ENCODE measurements at places on chromosomes 4 and X.

- DNase-seq: no peak
Observed at GRCh38 chr4:74159143-74159709, 1.3 kb downstream of the MTHFD2L start.

DNA sequence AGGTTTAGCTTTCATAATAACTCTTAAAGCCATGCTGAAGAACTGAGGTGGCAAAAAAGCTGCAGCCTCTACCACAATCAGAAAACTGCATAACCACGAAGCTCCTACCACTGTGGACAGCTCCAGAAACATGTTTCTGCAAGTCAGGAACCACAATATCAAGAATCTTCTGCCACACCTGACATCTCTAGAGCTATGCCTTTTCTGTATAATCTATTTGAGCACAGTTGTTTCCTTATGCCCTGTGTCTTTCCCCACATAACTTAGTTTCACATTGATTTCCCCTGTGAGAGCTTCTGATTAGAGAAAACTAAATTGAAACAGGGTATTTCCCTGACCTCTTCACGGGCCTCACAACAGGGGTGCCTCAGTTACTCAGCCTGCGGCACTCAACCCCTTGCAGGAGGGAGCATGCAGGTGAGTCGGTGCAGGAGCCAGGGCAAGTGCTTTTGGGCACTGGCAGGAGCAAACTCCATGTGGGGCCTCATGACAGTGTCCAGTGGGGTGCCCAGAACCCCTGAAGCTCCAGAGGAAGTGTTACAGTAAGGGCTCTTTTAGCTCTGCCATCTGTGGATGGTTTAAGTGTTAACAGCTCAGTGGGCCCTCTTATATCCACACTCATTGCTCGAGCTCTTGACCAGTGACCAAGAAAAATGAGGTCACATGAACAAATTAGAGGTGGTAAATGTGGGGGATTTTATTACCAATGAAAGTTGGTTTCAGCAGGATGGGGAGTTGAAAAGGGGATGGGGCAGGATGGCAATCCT, 132.8 kb upstream of the BMP3 start:
- no peak for DNase-seq

DNA sequence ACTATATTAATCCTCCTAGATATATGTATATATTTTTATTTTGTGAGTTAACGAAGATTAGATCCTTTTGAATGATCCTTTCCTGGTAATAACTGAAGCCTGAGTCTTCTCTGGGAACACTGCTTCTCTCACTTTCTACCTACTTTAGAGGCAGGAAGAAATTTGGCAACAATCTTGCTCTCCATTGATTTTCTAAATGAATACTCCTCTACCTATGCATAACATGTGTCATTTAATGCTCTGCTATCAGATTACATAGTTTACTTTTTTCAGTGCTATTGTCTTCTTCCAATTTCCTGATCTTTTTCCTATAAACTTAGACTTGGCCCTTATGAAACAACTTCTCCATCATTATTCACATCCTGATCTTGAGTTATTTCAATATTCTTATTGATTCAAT, 60.4 kb upstream of the PDHA2 start:
- no peak for DNase-seq

DNA sequence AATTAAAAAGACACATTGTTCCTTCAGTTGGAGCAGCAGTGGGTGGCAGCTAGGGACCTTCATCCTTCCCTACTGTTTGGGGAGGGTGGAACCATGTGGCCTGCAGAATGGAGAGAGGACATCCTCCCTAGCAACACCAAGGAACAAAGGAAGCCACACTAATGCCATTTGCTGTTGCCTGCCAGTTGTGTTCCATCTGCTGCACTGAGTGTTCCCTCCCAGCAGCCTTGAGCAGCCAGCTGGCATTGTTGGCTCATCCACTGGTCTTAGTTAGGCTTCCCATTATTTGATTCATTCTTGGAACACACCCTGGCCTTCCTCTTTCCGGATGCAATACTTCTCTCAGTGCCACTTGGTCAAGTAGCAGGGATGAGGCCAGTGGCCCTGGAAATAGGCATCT, 25.0 kb upstream of the HMGB3 start:
- DNase-seq: no peak

DNA sequence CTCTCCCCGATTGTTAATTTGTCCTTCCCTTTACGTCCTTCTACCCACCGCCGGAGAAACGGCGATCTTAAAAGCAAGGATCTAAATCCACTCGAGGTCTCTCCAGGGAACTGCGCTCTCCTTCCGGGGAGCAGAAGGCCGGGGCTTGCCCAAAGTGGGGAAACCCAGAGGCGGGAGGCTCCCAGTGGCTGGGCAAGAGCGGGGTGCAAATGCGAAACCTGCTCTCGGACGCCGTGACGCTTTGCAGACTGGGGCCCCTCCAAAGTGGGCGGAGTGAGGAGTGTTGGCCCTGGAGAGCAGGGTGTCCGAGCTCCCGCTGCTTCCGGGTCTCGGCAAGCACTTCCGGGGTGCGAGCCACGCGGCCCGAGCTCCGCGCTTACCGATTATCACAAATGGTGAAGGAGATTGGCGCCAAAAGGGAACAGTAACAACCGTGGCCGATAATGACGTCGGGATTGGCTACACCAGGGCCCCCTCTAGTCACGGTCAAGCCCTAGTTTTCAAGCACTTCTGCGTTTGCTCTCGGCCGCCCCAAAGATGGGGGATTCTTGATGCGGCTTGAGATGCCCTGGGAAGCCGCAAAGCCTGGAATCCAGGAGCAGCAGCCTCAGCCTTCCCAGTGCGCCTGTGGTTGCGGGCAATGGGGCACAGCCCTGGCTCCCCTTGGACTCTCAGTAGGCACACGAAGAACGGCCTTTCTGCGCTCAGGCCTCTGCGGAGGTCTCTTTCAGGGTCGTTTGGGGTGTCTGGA, 29.0 kb downstream of the HAND2 start:
- DNase-seq: no peak

- DNase-seq: no peak
Observed at GRCh38 chr4:73257651-73258435, 755 bp downstream of the ANKRD17 start.

DNA sequence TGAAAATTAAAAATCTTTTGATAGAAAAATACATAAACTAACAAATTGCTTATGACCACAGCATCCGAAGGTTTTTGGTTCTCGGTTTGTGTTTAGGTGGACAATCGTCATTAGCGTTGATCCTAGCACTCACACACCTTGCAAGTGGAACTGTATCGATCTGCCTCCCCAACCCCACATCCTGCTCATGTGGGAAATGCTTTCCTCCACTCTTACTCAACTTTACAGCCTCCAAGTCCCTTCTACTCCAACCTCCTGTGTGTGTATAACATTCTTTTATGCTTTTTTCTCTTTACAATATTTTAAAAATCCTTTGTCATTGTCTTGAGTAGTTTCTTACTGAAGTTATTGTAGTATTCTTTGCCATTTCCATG, 15.6 kb upstream of the TMEM131L start:
- no peak for DNase-seq

- DNase-seq: no peak
Observed at GRCh38 chrX:38363046-38363445, 10.6 kb downstream of the OTC start.

DNA sequence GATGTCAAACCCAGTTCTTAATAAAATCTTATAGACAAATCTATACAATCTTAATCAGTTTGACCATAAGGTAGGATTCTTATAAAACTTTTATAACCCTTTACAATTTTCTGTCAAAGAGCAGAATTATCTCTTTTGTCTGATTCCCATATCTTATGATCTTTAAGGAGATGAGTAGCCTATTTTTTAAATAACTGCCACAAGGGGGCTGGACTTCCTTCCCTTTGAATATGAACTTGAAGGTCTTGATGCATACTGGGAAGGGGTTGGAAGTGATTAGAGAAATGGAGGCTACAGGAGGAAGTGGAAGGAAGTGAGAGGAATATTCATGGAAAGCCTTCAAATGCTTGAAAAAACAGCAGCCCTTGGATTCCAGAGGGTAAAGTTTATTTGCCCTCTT, 111.1 kb downstream of the APOOL start:
- no peak for DNase-seq

- DNase-seq: no peak
Observed at GRCh38 chr4:168859100-168859499, 151.0 kb downstream of the CBR4 start.

GRCh38 chr4:67035501-67035900, 509.8 kb downstream of the CENPC start:
- no peak for DNase-seq

- no peak for DNase-seq
Observed at GRCh38 chr4:73918058-73918457, 48.9 kb downstream of the CXCL1 start.

GRCh38 chrX:20265221-20265725, 1.4 kb downstream of the RPS6KA3 start:
- no peak for DNase-seq

DNA sequence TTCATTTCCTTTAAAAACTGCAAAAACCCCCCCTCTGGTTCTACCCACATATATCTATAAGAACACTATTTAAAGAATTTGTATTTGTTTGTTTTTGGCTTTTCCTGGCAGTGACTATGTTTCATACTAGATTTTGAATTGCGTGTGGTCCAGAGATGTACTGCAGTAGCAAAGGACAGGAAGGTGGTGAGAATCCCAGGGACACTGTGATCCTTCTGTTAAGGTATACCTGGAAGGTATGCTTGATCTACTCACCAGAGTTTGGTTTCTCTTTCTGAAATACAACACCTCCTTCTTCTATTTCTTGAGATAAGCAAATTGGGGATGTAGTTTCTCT, 129.6 kb upstream of the RASGEF1B start:
- DNase-seq: no peak

DNA sequence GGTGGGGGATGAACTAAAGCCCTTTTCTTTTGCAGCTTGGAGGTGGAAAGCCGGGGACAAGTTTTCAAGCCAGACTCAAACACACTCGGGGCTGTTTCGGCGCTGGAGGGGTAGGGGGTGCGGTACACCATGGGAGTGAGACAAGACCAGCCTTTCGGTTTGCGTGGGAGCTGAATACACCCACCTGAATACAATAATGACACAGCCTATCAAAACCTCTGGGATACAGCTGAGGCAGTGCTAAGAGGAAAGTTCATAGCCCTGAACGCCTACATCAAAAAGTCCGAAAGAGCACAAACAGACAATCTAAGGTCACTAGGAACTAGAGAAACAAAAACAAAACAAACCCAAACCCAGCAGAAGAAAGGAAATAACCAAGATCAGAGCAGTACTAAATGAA, 163.3 kb downstream of the ATRX start:
- no peak for DNase-seq

DNA sequence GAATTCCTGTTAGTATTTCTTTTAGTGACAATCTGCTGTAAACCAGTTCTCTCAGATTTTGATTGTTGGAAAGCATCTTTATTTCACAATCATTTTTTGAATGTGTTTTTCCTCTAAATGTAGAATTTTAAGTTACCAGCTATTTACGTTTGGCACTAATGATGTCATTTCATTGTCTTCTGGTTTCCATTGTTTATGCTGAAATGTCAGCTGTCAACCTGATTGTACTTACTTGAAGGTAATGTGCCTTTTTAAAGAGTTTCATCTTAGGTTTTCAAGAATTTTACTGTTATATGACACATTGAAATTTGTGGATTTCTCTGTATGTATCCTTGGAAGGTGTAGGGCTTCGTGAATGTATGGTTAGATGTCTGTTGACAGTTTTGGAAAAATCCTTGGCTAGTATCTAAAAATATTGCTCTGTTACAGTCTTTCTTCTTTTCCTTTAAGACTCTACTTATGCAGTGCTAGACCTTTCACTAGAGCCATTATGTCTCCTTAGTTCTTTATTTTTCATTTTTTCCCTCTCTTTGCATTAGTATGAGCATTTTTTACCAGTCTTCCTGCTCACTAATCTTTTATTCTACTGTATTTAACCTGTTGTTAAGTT, 30.4 kb downstream of the SMAD1 start:
- no peak for DNase-seq

GRCh38 chrX:67892401-67892800, 348.6 kb downstream of the AR start:
- DNase-seq: no peak

DNA sequence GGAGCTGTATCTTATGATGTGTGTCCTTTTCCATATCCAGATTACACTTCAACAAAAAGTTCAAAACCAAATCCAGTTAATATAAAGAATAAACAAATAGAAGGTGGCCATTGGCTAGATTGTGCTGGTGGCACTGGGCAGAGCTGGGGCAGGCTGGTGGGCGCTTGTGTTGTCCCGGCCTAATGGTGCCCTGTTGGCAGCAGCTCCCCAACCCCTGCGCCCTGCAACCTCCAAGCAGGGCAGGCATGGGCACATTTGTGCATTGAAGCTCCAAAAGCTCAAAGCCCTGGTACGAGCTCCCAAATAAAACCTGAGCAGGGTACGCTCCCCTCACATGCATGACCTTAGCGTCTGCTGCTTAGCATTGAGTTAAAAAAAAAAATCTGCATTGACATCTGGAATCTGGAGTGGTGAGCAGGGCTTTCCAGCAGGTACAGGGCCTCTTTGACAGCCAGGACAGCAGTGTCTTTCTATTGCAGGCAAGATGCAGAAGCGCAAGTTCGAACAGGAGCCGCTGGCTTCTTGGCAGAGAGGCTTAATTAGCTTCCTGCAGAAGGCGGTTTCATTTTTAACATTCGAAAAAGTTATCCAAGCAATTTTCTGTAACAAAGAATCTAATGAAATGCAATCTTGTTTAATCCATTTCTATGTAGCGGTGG, 25.9 kb upstream of the NYX start:
- DNase-seq: no peak

DNA sequence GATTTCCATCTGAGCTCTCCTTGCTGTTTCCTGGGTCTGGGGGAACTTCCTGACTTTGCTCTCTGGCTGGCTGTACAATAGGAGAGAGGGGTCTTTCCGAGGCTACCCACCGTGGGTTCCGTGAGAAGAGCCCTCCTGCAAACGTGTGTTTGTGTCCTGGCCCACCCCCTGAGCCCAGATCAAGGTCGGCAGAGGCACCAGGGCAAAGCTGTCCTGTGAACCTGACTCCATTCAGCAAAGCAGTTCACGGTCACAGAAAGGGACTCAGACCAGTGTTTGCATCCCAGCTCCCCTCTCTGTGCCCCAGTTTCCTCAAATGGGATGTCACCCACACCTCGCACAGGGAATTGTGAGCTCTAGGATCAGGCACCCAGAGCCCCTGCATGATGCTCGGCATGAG, 97.3 kb upstream of the PSAPL1 start:
- no peak for DNase-seq

DNA sequence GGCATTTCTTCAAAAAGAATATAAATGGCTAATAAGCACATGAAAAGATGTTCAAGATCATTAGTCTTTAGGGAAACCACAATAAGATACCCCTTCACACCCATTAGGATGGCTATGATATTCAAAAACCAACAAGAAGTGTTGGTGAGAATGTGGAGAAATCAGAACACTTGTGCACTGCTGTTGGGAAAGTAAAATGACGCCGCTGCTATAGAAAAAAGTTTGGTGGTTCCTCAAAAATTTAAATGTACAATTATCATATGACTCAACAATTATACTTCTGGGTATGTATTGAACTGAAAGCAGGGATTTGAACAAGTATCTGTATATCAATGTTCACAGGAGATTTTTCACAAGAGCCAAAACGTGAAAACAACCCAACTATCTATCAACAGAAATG, 29.4 kb upstream of the NEUROG2 start:
- no peak for DNase-seq

DNA sequence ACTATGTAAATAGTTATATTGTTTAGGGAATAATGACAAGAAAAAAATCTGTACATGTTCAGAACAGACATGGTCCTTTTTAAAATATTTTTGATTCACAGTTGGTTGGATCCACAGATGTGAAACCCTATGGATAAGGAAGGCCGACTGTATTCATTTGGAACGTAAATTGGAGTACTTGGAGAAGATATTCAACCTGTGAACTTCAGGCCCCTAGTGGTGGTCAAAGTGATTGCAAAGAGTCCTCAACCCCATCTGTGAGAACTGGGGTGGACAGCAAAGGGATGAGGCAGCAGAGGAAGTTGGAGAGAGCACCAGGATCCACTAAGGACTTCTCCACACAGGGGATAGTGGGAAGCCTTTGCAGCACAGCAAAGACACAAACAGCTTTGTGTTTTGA, 6.2 kb upstream of the CXCL13 start:
- DNase-seq: no peak
